HepG2 (cell line): ENCODE measurements at places on chromosomes 5 and 9.

- H3K27ac ChIP-seq = peak overlapping the region; percentile 28
- H3K27me3 ChIP-seq = no peaks in the 10 kb centered on the region
- DNase-seq = peak; percentile 32
- H3K36me3 ChIP-seq = no peaks in the 10 kb centered on the region
- peaks cover 19% of the 10 kb centered on the region for H3K4me1 ChIP-seq
Measured at GRCh38 chr9:92974161-92974661, 26.9 kb downstream of the FGD3 start.

DNA sequence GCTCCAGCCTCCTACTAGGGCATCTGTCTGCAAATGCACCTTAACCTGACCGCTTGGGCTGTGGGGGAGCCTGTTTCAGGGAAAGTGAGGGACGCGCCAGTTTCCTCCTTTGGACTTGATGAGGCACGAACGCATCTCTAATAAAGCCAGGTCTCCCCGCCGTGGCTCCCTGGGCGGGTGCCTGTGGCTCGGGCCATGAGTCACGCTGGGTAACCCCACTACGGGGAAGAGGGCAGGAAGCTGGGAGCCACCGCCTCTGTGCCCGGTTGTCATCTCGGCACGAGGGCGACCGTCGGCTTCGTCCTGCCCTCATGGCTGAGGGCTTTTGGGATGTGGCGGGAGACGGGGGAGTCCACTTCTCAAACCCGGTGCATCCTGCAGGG, 12.1 kb downstream of the NOTCH1 start:
- no peak for DNase-seq
- H3K27me3 ChIP-seq = no peaks in the 10 kb centered on the region
- no peak overlapping the region for H3K4me3 ChIP-seq

DNA sequence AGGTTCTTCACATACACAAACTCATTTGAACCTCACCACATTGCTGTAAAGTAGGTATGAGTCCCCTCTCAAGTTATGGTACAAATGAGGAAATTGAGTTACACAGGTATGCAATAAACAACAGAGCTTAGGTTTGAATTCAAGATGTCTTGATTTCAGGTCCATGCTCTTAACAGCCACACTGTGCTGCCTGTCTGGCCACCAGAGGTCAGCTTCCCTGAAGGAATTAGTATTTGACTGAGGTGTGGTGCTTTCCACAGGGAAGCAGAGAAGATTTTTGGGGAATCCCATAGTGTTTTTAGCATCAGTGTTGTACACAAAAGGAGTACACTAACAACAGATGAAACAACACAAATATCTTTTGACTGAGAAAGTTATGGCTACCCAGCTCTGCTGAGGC, 94.4 kb upstream of the ITGA1 start:
- H3K36me3 ChIP-seq = no peaks in the 10 kb centered on the region
- no peaks in the 10 kb centered on the region for H3K4me1 ChIP-seq
- H3K27me3 ChIP-seq = no peaks in the 10 kb centered on the region
- DNase-seq = peak; percentile 30

DNA sequence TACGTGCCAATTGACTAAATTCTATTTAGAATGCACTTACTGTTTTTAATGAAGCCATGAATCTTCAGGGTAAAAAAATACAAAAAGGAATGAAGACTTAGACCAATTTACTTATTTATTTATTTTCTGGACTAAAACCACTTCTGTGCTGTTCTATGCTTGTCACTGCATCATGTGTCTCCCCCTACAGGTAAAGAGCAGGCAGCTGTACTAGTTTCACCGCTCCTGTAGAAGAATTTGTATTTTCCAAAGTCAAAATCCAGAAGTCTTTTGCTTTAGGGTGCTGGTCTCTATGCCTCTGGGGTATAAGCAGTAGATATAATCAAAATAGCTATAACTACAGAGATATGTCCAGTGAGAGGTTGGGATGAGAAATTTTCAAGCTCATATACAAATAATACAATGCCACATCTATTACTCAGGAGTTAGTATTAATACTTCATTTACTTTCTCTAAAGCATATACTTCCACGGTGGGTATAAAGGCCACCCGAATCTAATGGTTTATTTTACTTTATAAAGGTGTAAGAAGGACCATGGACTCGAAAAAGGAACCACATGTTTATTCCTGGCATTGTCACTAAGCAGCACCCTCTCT, 591.5 kb downstream of the RAB3C start:
- H3K36me3 ChIP-seq = no peaks in the 10 kb centered on the region
- no peaks in the 10 kb centered on the region for H3K4me1 ChIP-seq

- H3K4me3 ChIP-seq = no peak overlapping the region
- no peak overlapping the region for H3K27ac ChIP-seq
- no peaks in the 10 kb centered on the region for H3K36me3 ChIP-seq
- no peaks in the 10 kb centered on the region; the same call in 2 of the 3 replicates for H3K27me3 ChIP-seq
- H3K4me1 ChIP-seq = no peaks in the 10 kb centered on the region
- no peak for DNase-seq
Measured at GRCh38 chr5:160341309-160341870, 29.0 kb upstream of the CCNJL start.

GRCh38 chr5:9473624-9474023, 72.3 kb downstream of the SEMA5A start:
- no peak overlapping the region for H3K27ac ChIP-seq
- no peaks in the 10 kb centered on the region for H3K36me3 ChIP-seq
- H3K27me3 ChIP-seq = no peaks in the 10 kb centered on the region
- no peak for DNase-seq
- no peak overlapping the region for H3K4me3 ChIP-seq
- H3K4me1 ChIP-seq = no peaks in the 10 kb centered on the region
